ENCODE measurements at places on chromosomes 3 and 15.

- H3K27me3 ChIP-seq, result no peaks in the 10 kb centered on the region
- H3K4me1 ChIP-seq, result peaks cover 30% of the 10 kb centered on the region
- no peaks in the 10 kb centered on the region for H3K36me3 ChIP-seq
- no peak for DNase-seq
Observed at GRCh38 chr3:27533261-27533607, 49.0 kb upstream of the SLC4A7 start.

GRCh38 chr3:141056751-141057171, 5.6 kb downstream of the SPSB4 start:
- H3K27ac ChIP-seq, result no peak overlapping the region
- no peaks in the 10 kb centered on the region for H3K36me3 ChIP-seq
- no peak for DNase-seq
- H3K4me1 ChIP-seq, result no peaks in the 10 kb centered on the region

- 0 out of 2 replicates have a peak overlapping the region, but pooled peaks have one; percentile 11 for H3K4me3 ChIP-seq
- peaks cover 10% of the 10 kb centered on the region for H3K4me1 ChIP-seq
- no peaks in the 10 kb centered on the region for H3K36me3 ChIP-seq
- no peak for DNase-seq
Observed at GRCh38 chr3:196638861-196639482, 522 bp upstream of the NRROS start.

GRCh38 chr3:26683902-26684301, 61.3 kb downstream of the LRRC3B start:
- no peaks in the 10 kb centered on the region for H3K36me3 ChIP-seq
- H3K4me1 ChIP-seq, result no peaks in the 10 kb centered on the region
- no peaks in the 10 kb centered on the region for H3K27me3 ChIP-seq
- no peak overlapping the region for H3K4me3 ChIP-seq

DNA sequence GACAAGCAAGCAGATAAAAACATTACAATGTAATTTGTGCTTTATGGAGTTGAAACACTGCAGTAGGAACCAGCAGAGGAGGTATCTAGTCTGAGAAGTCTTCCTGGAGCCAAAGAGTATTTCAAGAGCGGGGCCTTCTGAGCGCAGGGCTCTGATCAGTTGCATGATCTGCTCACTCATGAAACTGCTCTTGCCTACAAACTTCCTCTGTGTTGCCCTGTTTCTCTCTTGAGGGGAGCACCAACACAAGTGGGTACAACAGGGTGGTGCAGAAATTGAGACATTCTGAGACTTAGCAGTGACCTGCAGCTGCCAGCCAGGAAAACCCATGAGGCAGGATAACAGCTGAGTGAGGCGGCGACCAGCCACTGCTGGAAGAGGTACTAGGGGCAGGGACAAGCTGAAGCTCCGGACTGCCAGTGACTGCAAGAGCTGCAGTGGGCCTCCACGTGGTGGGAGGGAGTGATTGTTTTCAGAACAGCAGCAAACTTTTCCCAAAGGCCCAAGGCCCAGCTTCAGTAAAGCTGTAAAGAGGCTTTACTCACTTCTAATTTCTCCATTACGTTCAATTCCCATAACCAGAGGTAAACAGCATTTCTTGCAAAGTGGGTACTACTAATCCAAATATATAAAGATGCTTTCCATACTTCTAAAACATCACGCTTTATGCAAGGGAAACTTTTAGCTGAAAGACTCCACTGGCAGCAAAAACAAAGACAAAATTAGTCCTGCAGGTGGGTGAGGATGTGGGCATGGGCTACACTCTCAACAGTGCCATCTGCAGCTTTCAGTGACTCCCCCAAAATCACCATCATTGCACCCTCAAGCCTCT, 69.0 kb upstream of the LPP start:
- H3K27ac ChIP-seq, result no peak overlapping the region
- H3K4me3 ChIP-seq, result no peak overlapping the region
- no peaks in the 10 kb centered on the region for H3K36me3 ChIP-seq
- DNase-seq, result no peak
- H3K27me3 ChIP-seq, result no peaks in the 10 kb centered on the region

- H3K27me3 ChIP-seq, result no peaks in the 10 kb centered on the region
- H3K27ac ChIP-seq, result no peak overlapping the region
- DNase-seq, result no peak
- H3K36me3 ChIP-seq, result no peaks in the 10 kb centered on the region
- H3K4me1 ChIP-seq, result no peaks in the 10 kb centered on the region
Observed at GRCh38 chr15:27869697-27870281, 229.3 kb downstream of the OCA2 start.

- H3K36me3 ChIP-seq, result no peaks in the 10 kb centered on the region
- peak overlapping the region; percentile 92 for H3K4me3 ChIP-seq
- no peaks in the 10 kb centered on the region for H3K27me3 ChIP-seq
- peak overlapping the region; percentile 75 for H3K27ac ChIP-seq
Observed at GRCh38 chr3:172040078-172040980, 951 bp downstream of the FNDC3B start.

GRCh38 chr3:150135287-150135721, 164.6 kb upstream of the PFN2 start:
- H3K36me3 ChIP-seq, result no peaks in the 10 kb centered on the region
- DNase-seq, result no peak
- H3K4me3 ChIP-seq, result no peak overlapping the region
- no peaks in the 10 kb centered on the region for H3K27me3 ChIP-seq
- no peak overlapping the region for H3K27ac ChIP-seq
- peaks cover 5% of the 10 kb centered on the region for H3K4me1 ChIP-seq

GRCh38 chr3:126270145-126270811, 86.9 kb downstream of the KLF15 start:
- H3K4me1 ChIP-seq, result peaks cover 21% of the 10 kb centered on the region
- peaks cover 6% of the 10 kb centered on the region for H3K27me3 ChIP-seq
- no peak for DNase-seq
- no peak overlapping the region for H3K4me3 ChIP-seq
- H3K36me3 ChIP-seq, result no peaks in the 10 kb centered on the region

DNA sequence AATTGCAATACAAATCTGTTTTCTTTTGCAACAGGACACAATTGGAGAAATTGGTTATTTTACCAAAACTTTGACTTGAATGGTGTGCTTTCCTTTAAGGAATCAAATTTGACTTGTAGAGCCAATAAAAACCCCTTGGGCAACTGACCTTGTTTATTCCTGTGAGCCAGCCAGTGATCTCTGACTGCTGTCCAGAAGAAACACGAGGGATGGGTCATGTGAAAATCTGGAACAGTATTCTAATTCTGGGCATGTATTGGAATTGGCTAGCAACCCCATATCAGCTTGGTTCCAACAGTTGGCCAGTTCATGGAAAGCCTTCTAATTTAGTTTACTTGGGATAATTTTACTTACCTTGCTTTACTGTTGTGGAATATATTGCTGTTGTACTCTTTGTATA, 19.1 kb upstream of the HHATL start:
- H3K4me1 ChIP-seq, result no peaks in the 10 kb centered on the region
- H3K27me3 ChIP-seq, result no peaks in the 10 kb centered on the region
- DNase-seq, result no peak
- H3K27ac ChIP-seq, result no peak overlapping the region
- H3K36me3 ChIP-seq, result no peaks in the 10 kb centered on the region

DNA sequence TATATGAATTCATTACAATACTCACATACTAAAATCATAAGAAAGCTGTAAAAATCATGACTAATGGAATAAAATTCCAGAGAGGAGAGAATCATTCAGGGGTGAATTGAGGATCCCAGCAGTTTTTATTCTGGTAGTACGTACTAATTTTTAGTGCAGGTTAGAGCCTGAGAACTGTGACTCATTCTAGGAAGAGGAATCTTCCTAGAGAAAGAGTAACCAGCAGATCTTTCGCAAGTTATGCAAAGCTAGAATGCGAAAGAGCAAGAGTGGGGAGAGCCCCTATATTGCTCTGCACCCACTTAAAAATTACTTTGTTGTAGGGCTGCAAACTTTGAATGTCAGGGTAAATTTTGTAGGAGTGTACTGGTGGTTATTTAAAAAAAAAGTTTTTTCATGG, 303.6 kb upstream of the ARPP21 start:
- no peaks in the 10 kb centered on the region for H3K27me3 ChIP-seq
- H3K4me3 ChIP-seq, result no peak overlapping the region
- no peaks in the 10 kb centered on the region for H3K4me1 ChIP-seq
- DNase-seq, result no peak
- H3K36me3 ChIP-seq, result no peaks in the 10 kb centered on the region

GRCh38 chr3:32467333-32468070, 35.1 kb downstream of the CMTM6 start:
- no peak overlapping the region for H3K4me3 ChIP-seq
- H3K4me1 ChIP-seq, result no peaks in the 10 kb centered on the region
- no peaks in the 10 kb centered on the region for H3K36me3 ChIP-seq
- peak; percentile 95 for DNase-seq
- H3K27me3 ChIP-seq, result no peaks in the 10 kb centered on the region

DNA sequence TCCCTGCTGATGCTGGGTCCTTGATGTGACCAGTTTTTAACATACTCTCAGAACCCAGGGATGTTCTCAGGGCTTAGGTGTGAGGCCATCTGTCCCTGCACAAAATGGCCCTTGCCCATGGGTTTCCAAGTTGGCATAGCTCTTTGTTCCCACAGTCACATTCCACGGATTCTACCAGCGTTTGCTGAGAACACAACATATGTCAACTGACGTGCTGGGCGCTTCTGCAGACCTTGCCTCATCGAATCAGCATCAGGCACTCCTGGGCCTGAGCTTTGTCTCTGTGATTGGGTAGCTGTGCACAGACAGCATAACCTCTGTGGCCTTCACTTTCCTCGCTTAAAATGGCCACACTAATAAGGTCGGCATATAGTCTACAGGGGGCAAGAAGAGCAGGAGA, 69.0 kb downstream of the MGLL start:
- no peak overlapping the region for H3K4me3 ChIP-seq
- no peaks in the 10 kb centered on the region for H3K36me3 ChIP-seq
- no peak overlapping the region for H3K27ac ChIP-seq
- no peaks in the 10 kb centered on the region for H3K27me3 ChIP-seq

GRCh38 chr3:11509173-11510000, 134.3 kb downstream of the VGLL4 start:
- no peaks in the 10 kb centered on the region for H3K27me3 ChIP-seq
- peaks cover 5% of the 10 kb centered on the region for H3K4me1 ChIP-seq
- DNase-seq, result no peak
- no peak overlapping the region for H3K4me3 ChIP-seq

DNA sequence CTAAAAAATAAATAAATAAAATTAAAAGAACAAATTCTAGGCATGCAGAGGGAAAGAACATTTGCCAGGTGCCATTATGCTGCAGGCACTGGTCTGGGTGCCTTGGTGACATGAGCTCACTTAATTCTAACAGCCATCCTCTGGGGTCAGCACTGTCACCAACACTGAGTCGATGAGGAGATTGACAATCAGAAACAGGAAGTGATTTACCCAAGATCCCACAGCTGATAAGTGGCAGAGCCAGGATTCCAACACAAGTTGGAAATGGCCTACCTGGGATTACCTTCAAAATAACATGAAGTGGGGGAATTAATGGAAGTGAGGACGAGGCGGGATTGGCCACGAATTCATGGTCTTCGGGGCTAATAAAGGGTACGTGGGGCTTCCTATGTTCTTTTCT, 3.6 kb downstream of the PLIN1 start:
- no peaks in the 10 kb centered on the region for H3K4me1 ChIP-seq
- DNase-seq, result no peak
- no peak overlapping the region for H3K4me3 ChIP-seq
- H3K27ac ChIP-seq, result no peak overlapping the region
- H3K27me3 ChIP-seq, result no peaks in the 10 kb centered on the region
- no peaks in the 10 kb centered on the region for H3K36me3 ChIP-seq

DNA sequence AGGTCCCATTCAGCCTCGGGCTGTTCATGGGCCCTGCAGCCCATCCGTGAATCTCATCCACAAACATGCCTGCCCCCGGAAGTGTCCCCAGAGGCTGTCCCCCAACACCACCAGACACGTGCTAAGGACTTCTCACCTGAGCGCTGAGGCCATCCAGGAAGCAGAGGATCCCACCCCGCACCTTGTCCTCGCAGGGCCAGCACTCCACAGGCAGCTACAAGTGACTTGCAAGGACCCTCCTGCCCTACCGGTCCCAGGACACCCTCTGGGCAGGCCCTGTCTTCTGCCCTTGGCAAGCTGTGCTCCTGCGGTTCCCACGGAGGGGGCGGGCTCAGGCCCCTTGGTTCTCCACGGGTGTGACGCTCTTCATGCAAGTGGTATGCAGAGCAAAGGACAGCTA, 146.0 kb downstream of the NUP210 start:
- H3K36me3 ChIP-seq, result no peaks in the 10 kb centered on the region
- H3K4me3 ChIP-seq, result no peak overlapping the region

DNA sequence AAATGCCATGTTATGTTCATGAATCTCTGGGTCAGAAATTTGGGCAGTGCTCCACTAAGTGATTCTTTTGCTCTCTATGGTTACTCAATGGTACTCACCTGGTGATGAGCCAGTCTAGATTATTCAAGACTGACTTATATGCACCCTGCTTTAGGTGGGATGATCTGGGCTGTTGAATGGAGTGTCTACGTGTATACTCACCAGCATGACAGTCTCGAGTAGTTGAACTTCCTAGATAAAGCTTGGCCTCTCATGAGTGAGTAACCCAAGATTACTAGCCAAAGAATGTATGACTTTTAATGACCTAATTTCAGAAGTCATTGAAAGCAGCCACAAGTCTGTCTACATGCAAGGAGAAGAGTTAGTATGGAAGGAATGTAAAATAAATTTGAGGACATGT, 77.5 kb upstream of the CADM2 start:
- no peak overlapping the region for H3K27ac ChIP-seq
- no peak overlapping the region for H3K4me3 ChIP-seq
- no peaks in the 10 kb centered on the region for H3K27me3 ChIP-seq
- H3K36me3 ChIP-seq, result no peaks in the 10 kb centered on the region
- H3K4me1 ChIP-seq, result no peaks in the 10 kb centered on the region

DNA sequence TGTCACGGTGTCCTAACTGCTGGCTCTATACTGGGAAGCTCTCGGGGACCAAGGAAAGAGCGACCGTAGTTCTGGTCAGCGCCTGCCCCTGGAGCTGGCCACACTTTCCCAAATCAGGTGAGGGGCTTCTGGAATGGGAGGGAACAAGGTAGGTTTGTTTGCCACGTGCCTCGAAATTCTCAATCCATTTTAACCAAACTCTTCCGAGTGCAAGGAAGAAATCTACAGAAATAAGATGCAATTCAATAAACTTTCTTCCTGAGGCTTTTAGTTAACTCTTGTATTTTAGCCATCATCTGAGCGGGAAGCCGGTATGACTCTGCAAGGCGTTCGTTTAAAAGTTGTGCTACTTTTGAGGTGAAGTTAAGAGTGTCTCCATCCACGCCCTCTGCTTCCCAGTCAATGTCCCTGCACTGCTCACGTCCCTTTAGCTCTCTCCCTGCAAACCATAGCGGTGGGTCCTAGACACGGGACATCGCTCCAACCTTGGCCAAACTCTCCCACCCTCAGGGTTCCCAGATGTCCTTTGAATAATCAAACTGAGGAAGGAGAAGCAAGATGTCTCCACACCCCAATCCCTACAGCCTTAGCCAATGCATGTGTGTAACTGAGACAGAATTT, 597 bp downstream of the AGTR1 start:
- peaks cover 9% of the 10 kb centered on the region for H3K27me3 ChIP-seq
- H3K27ac ChIP-seq, result no peak overlapping the region
- DNase-seq, result no peak
- no peaks in the 10 kb centered on the region for H3K4me1 ChIP-seq

DNA sequence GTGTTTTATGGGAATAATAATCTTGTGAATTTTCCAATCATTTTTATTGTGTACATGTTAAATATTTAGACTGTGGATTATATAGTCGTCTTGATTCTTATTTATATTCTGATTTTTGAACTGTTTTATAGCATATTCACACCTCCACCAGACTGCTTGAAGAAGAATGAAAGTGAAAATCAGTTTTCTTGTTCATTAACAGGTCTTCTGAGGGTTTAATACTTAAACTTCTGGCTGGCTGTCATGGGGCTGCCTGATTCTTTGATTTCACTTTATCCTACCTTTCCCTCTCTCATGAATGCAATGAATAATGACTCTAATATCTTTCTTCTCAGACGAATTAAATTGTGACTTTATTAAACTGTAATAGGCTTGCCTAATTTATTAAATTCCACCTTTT, 56.2 kb downstream of the ATP2C1 start:
- no peak overlapping the region for H3K27ac ChIP-seq
- DNase-seq, result no peak
- peaks cover 16% of the 10 kb centered on the region for H3K36me3 ChIP-seq
- H3K27me3 ChIP-seq, result no peaks in the 10 kb centered on the region
